Heart right ventricle (tissue), 16 donors: ENCODE measurements at places on chromosomes 16 and 17. TPM values are rescaled to one million over a fixed set of nuclear protein-coding genes. Genes with fewer than 3 reads are reported as not detected.

SLC5A10 gene
- not detected for total RNA-seq

GRCh38 chr17:31391496-31391949 is at the start of gene RAB11FIP4:
RAB11FIP4 (plus strand) TSS chr17:31391675; CDS start chr17:31391853, 178 bp downstream.
- DNase-seq, result no peak

GRCh38 chr17:21756856-21757619 is 64.7 kb downstream of the KCNJ18 start:
- no peak for DNase-seq

DNA sequence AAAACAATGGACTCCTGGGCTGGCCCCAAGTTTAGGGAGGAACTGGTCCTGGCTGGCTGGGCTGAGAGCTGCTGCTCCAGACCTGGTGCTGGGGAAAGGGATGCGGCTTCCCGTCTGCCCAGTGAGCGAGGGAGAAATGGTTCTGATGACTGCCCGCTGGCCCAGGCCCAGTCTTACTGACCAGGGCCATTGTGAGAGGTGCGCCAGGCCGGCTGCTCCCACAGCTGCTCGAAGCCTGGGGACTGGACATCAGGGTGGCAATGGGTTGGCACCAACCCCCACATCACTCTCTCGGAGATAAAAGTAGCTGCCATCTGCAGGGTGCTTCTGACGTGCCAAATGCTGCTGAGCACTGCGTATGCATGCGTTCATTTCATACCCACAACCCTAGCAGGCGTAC is 53.2 kb downstream of the IRF8 start:
- no peak for DNase-seq

GRCh38 chr16:57593021-57593420 is 35.4 kb upstream of the ADGRG1 start:
- DNase-seq, result no peak
